ENCODE measurements at places on chromosomes 4 and X.

GRCh38 chrX:3221643-3222042 is 124.8 kb downstream of the MXRA5 start:
- DNase-seq = no peak

- peak; percentile 70 for DNase-seq
These were observed 961 bp upstream of the MBNL3 start for GRCh38 chrX:132489578-132490419.

- no peak for DNase-seq
These were observed 173.9 kb upstream of the PGRMC2 start for GRCh38 chr4:128461291-128462102.

DNA sequence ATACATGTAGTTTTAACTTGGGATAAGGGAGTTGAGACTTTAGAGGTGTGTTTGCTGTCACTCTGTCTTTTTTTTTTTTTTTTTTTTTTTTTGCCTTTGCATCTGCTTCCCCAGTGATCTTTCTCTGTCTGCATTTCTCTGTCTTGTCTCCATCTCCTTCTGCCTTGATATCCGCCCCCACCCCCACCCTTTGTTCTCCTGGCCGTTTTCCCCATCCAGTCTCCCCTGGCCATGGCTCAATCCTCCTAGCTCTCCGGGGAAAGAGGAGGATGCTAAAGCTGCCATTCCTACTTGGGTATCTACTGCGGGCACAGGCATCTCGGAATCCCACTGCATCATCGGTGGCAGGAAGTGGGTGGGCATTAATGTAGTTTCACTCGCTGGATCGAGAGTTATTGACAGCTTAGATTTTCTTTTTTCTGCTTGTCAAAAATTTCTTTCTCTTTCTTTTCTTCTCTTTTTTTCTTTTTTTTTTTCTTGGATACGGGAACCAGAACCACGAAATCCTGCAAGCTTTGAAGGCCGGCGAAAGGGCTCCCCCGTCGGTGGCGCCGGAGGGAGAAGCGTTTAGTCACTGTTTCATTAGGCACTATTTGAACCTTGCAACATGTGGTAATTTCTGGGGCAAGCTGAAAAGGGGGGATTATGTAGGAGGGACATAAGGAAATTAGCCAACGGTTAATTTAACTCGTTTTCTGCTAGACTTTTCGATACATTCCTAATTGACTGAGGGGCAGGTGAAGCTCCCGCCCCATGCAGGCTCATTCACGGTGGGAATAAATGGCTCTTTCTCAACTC is 8.2 kb downstream of the GSX2 start:
- no peak for DNase-seq

- DNase-seq = no peak
These were observed 1.5 kb downstream of the CLCN3 start for GRCh38 chr4:169621731-169622492.

- DNase-seq = no peak
These were observed 175.7 kb upstream of the FMR1 start for GRCh38 chrX:147736045-147736444.

DNA sequence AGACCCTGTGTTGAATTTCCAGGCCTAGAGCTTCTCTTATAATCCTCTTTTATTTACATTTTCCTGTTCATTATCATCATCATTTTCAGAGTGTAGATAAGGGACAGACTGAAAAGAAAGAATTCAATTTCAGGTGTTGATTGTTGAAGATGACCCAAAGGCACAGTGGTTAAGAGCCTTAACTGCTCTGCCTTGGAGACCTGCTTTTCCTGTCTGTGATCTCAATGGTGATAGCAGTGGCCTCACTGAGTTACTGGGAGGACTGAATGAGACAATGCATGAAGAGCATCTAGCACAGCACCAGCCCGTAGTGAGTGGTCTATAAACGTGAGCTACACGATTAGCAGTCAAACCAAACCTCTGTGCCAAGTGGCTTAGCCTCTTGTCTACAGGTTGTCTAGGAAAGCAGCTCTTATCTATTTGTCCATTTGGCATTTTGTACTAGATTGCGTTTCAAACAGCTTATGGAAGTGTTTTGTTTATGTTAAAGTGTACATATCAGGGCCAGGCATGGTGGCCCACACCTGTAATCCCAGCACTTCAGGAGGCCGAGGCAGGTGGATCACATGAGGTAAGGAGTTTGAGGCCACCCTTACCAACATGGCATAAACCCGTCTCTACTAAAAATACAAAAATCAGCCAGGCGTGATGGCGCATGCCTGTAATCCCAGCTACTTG is 41.5 kb downstream of the SETD7 start:
- DNase-seq = no peak

- DNase-seq = no peak
These were observed 70.7 kb upstream of the SH3RF1 start for GRCh38 chr4:169341490-169341889.

DNA sequence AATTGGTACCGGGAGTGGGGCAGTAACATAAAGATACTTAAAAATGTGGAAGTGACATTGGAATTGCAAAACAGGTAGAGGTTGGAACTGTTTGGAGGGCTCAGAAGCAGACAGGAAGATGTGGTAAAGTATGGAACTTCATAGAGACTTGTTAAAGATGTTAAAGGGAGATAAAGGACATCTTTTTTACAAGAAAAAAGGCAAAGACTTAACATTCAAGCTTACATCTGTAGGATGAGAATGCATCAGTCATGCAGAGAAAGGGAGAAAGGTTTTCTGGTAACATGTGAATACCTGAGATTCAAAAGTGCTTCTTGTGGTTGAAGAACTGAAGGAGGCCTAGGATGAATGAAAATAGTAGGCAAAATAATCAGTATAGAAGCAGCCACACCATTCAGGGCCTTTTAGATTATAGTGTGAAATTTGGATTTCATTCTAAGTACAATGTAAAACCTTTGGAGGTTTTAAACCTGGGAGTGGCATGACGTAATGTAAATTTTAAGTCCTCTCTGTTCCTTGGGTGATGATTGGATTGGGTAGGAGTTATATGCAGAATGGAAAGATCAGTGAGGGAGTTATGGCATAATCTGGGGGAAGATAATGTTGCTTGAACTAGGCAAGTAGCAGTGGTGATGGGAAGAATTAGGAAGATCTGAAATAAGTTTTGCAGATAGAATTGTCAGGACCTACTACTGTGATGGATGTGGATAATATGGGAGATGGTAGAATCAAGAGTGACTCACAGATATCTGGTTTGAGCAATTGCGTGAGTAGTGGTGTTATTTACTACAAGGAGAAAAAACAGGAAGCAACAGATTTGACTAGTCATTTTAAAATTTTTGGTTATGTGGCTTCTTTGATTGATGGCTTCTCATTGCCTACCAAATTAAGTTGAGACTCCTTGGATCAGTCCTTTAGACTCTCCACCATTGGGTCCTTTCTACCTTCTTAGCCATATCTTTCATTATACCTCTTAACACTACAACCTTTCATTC is 138.7 kb downstream of the VSIG4 start:
- no peak for DNase-seq

GRCh38 chr4:47831026-47831679 is 6.7 kb downstream of the CORIN start:
- DNase-seq = no peak

DNA sequence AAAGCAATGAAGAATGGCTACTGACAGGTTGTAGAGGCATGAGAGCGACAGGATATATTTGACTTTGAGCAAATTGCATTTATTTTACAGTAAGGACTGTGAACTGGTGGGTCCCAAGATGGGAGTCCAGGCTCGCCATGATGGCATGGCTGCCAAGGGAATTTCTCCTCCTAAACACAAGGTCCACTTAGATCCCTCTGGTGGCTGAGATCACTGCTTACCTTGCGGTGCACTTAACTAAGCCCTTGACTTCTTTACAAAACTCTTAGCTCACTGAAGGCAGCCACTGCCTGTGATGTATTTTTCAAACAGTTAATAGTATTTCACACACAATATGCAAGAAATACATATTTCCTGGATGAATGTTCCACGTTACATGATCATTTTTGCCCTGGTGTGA is 50.3 kb upstream of the SORBS2 start:
- DNase-seq = no peak

DNA sequence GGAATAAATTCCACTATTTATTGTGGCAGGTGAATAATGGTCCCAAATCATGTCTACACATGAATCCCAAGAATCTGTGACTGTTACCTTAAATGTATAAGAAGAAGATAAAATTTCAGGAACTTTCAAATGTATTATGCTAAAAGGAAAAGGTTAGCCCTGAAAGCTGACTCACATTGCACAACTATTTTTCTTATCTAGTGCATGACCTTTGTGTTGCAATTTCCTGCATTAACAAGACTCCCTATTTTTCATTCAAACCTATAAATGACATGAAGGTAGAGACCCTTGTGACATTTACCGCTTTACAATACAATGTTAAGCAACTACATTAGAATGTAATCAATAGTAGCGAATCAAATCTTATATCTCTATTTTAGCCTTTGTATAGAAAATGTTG is 36.7 kb downstream of the UBQLN2 start:
- no peak for DNase-seq

DNA sequence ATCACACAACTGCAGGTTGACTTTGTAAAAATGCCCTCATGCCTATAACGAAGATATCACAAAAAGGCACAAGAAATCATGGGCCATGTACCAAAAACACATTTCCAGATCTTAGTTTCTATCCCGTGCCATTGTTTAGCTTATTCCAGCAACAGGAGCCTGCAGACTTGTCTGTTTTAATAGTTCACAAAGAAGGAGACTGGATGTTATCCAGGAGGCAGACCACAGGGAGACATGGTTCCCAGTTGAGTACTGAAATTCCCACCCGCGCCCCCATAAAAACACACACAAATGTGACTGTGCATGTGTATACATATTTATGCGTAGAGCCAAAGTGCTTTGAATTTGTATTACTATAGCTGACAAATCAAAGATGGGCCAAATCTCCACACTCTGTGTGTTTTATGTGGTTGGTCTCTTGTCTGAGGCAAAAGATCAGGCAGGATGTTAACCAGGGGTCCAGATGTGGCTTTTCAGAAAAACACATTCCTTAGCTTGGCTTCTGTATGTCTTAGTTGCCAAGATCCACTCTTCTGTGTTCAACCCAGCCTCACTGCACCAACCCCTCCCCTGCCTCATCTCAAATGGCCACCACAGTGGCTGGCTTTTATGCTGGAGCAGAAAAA is 469.2 kb upstream of the DIPK2B start:
- DNase-seq = no peak

- peak; percentile 60 for DNase-seq
These were observed 19.2 kb downstream of the SH3RF1 start for GRCh38 chr4:169251291-169252235.

GRCh38 chrX:13837290-13837745 is 20.4 kb upstream of the GPM6B start:
- DNase-seq = no peak

DNA sequence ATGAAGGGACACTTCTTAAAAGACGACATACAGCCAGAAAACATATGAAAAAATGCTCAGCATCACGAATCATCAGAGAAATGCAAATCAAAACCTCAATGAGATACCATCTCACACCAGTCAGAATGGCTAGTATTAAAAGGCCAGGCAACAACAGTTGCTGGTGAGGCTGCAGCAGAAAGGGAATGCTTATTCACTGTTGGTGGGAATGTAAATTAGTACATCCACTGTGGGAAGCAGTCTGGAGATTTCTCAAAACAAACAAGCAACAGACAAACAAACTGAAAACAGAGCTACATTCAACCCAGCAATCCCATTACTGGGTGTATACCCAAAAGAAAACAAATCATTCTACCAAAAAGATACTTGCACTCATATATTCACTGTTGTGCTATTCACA is 197.9 kb downstream of the EVC2 start:
- no peak for DNase-seq

DNA sequence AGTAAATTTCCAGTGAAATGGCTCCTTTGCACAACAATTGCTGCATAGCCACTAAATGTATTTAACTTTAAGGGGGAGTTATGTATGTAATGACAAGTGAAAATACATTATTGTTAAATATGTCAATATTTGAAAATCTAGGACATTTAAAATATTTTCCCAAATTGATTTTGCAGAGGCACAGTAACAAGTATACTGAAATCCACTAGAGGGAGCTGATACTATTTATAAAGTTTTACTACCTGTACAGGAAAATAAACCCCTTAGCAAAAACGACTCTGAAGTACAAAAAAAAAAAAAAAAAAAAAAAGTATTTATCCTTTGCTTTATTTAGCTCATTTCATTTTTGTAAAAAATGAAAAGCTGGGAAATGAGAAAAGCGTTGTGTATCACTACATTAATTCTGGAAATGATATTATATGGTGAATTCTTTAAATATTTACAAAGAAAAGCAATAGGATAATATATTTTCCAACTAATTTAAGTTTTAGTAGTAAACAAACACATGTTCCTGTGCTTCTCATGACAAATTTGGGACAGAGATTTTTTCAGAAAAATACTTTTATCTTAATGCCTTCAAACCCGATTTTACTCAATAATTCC is 727.7 kb downstream of the DMD start:
- no peak for DNase-seq

GRCh38 chrX:86806786-86807185 is 658.5 kb downstream of the DACH2 start:
- no peak for DNase-seq
